ENCODE measurements at places on chromosomes 6 and 20. TPM values are rescaled to one million over a fixed set of nuclear protein-coding genes. Genes with fewer than 3 reads are reported as not detected.

GRCh38 chr6:72061286-72061685 lies 174.9 kb downstream of the RIMS1 start:
- DNase-seq = no peak

DNA sequence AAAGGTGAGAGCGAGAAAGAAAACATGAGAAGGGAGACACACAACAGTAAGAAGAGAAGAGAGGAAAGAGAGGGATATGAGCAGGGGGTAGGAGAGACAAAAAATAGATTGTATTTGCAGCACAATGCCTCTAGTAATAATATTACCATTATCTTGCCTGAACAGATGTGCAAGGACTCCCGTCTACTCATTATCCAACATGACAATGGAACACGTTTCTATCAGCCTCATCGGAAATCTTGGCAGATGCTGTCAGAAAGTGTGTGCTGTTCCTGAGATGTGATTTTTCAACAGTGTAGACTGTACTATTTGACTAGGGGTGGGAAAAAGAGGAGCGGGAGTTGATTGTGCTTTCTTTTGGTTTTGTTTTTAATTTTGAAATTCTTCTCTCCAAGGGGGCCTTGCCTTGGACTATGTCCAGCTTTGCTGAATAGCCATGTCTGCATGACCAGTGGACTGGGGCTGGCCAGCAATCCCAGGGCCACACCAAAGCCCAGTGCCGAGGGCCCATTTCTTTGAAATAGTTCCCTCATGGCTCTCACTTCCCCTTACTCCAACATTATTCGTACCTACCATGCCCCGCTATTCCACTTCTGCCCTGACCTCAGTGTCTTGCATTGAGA lies 11.3 kb upstream of the TRAM2 start:
- DNase-seq = no peak

GRCh38 chr6:163466839-163467390 lies 52.4 kb downstream of the QKI start:
- no peak for DNase-seq

- DNase-seq = no peak
Observed at GRCh38 chr6:48206091-48206490, 95.1 kb upstream of the PTCHD4 start.

DNA sequence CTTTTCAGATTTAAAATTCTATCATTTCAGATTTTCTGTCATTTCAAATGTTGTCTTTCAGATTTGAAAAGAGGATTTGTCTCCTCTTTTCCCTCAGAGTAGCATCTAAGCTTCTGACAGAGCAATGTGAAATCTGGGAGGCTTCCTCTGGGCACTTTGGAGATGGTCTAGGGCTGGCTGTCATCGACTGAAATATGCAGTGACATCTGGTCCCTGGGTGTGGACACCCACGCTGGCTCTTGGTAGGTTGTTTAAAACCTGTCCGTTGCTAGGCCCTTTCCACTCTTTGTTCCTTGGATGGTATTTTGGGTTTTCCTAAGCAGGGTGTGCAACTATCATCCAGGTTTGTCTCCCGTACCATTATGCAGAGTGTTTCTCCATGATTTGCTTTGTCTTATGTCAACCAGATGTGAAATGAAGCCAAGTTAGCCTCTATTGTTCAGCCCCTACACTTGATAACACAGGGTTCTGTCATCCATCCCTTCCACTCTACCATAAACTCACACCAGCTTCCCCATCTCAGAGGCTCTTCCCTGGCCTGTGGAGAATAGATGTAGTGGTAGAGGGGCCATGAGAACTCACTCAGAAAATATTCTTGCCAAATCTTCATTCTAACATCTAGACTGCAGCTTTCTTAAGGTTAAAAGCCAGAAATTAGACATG lies 5.0 kb upstream of the VIP start:
- DNase-seq = no peak

GRCh38 chr6:165484178-165484889 lies 174.9 kb upstream of the C6orf118 start:
- DNase-seq = no peak

DNA sequence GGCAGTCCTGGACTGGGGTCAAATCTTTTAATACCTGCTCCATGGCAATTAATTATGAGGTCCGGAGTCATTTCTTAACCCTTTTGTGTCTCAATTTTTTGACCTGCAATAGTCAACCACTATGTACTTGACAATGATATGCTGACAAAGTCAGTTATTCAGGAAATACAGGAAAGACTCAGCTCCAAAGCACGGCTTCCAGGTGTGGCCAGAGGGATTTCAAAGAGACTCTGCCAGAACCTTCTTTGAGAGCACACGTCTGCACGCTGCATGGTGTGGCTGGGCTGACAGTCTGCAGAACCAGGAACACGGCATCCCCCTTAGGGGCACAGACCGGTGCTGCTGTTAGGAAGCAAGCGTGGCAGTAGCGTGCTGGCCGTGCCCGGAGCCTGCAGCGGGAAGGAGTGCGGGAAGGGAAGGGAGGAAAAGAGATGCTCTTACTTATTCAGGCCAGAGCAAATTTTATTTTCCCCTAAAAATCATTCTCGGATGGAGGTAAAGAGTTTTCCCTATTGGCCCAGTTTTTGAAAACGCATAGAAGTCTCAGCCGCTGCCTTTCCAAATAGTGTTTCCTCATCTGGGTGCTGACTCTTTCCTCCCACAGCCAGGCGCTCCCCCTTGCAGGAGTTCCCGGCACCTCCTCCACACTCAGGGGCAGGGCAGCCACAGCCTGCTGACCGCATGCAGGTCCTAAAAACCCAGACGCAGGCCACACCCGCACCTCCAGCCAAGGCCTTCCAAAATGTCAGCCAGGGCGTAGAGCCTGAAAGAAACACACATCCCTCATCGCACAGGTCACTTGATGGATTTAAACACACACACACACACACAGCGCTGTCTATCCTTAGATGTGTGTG lies 187.4 kb upstream of the SNX9 start:
- no peak for DNase-seq

- no peak for DNase-seq
Observed at GRCh38 chr6:63426844-63427243, 107.1 kb upstream of the LGSN start.

GRCh38 chr6:3291987-3292386 lies 33.2 kb downstream of the PSMG4 start:
- peak; percentile 55 for DNase-seq

DNA sequence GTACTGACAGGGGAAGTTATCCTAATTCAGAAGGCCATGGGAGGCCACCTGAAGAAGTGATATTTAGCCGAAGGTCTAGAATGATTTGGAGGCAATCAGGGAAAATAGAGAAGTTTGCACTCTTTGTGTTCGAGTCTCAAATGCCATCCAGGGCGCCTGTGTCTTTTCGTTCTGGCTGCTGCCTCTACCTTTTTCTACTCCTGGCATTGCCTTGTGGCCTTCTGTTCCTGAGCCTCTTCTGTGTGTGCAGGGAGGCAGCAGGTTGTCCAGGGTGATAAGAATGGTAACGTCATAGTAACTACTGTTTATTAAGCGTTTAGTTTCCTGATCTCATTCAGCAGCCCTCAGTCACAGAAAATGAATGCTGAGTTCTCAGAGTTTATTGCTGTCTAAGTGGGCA lies 252.1 kb downstream of the FARS2 start:
- no peak for DNase-seq

DNA sequence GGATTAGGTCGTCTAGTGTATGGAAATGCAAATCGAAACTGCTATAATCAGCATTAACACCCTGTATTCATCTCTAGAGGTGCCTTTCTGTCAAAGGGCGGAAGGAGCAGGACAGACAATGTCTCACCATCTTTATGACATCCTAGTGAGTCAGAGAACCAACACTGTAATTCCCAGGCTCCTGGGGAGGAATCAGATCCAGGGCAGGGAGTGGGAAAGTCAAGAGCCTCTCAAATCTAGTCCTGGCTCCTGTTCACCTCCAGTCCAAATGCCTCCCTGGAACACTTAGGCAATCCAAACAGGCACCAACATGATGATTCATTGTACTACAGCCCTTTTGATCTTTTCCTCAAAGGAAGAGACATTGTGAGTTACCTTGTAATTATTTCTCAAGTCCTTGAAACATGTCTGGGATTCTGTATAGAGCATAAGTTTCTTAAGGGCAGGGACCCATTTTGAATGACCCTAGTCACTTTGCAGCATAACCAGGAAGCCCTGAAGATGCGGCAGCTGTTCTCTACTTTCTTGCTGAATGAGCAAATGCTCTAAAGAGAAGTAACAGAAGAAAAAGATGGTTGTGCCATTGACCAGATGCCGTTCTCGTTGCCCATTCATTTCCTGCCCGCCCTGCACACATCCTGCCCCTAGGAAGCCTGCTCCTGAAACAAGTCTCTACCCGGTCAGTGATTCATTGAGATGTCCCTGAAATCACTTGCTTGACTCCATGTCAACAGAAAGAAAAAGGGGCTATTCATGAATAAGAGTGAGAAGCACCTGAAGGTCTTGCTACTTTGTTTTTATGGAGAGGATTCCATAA lies 112.8 kb upstream of the JARID2 start:
- DNase-seq = no peak

- no peak for DNase-seq
Observed at GRCh38 chr20:37090407-37090806, 5.4 kb downstream of the RBL1 start.

GRCh38 chr6:157561929-157562810 lies 181.2 kb downstream of the ZDHHC14 start:
- DNase-seq = no peak

DNA sequence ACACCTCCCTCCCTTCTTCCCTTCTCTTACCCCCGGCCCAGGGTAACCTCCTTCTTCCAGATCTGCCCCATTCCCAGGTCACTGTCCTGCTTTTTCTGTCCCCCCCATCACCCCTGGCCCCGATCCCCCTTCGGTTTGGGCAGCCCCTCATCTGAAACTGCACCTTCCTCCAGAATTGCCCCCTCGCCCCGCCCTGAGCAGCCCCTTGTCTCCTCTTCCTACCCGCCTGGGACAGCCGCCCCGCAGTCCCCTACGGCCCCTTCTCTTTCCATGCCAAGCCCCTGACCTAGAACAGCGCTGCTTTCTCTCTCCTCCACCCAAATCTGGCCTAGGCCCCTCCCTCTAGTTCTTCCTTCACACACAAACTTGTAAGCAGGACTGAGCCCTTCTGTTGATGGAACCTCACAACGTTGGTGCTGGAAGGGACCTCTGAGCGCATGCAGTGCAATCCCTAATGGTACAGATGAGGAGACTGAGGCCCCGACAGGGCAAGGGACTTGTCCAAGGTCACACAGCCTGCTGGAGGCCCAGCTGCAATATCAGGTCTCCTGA lies 630 bp downstream of the PPP2R5D start:
- no peak for DNase-seq

DNA sequence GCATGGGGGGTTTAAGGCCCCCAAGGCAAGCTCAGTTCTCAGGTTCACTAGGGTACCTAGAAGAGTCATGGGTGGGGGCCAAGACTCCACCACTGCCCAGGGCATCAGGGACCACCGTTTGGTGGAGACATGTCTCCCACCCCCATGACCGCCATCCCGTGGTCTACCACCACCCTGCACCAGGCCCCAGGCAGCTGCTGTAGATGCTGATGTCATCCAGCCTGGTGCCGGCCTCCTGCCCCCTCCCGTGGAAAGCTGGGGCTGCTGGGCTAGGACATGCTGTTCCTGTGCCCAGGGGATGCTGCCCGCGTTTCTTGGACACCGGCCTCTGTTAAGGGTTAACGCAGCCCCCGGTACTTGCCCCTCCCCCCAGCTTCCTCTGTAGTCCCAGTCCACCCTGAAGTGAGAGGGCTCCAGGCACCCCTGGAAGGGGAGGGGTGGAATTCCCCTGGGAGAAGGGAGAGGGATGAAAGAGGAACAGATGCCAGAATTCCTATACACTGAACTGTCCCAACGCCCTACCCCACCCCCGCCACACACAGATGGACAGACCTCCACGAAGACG lies 587 bp downstream of the IP6K3 start:
- no peak for DNase-seq

The TRAM2 gene
- 13.5 TPM for total RNA-seq

The SLC52A3 gene
- total RNA-seq = not detected

The TMEM217 gene
- total RNA-seq = 11.3 TPM

The CEP85L gene
- total RNA-seq = 11.5 TPM

The KCNK5 gene
- total RNA-seq = not detected

The SLC22A1 gene
- not detected for total RNA-seq

The E2F1 gene
- total RNA-seq = 7.6 TPM

The SLC25A27 gene
- 0.51 TPM for total RNA-seq

The PRR18 gene
- not detected for total RNA-seq

The ADGRF5 gene
- 107 TPM for total RNA-seq

The UBE2C gene
- 9.6 TPM for total RNA-seq

The PDYN gene
- not detected for total RNA-seq

The TRIM31 gene
- total RNA-seq = not detected
